Mucosa of descending colon (tissue), 3 donors: ENCODE measurements at places on chromosomes 2 and 18. TPM values are rescaled to one million over a fixed set of nuclear protein-coding genes. Genes with fewer than 3 reads are reported as not detected.

MALL gene
- 672 TPM for total RNA-seq

DNA sequence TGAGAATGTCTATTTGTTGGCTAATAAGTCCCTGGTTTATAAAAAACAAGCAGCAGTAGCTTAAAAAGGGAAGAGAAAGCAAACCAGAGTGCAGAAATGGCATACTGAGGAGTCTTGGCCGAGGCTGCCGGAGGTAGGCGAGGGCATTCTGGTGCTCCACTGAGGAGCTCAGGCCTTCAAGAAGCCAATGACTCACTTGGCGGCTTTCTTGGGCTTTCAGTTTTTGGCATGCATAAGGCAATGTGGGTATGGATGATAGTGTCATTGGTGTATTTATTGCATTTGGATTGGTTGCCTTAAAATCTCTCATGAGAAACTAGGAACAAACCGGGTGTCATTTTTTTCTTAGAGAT, 119.6 kb upstream of the ARL5A start:
- no peak for DNase-seq

CERKL gene
- not detected for total RNA-seq

DNA sequence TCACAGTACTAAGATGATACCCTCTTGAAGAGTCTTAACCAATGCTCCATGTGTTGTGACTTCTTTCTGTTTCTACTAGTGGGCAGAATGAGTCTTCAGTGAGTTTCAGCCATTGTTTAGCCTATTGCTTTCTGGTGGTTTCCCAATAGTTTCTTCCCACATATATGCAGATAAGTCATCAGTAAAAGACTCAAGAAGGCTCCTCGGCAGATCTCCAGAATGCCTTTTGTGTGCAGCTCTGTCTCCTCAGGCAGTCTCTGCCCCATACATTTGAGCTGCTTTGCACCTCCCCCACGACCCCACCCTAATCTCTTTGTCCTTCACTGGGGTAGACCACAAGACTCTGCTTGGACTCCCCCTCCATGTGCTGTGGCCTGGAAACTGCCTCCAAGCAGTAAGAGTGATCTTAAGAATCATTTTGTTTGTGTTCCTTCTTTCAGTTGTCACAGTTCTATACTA, 71.6 kb upstream of the CHRNA1 start:
- no peak for DNase-seq

FBXO48 gene
- 1.5 TPM for total RNA-seq

IFIH1 gene
- 18.3 TPM for total RNA-seq

PPP3R1 gene
- total RNA-seq, result 45.9 TPM

GRCh38 chr2:62110415-62111025, 85.4 kb upstream of the B3GNT2 start:
- no peak for DNase-seq

GRCh38 chr2:172230332-172230888, 127.7 kb upstream of the DLX2 start:
- no peak for DNase-seq
